ENCODE measurements at places on chromosomes 6 and 20.
A peak's percentile ranks its signal among the peaks of the same experiment; 100 is the strongest.

GRCh38 chr20:3797592-3798372 is 1.7 kb downstream of the CDC25B start:
- DNase-seq, result no peak

GRCh38 chr6:75906871-75907270 is 157.8 kb downstream of the MYO6 start:
- DNase-seq, result no peak

DNA sequence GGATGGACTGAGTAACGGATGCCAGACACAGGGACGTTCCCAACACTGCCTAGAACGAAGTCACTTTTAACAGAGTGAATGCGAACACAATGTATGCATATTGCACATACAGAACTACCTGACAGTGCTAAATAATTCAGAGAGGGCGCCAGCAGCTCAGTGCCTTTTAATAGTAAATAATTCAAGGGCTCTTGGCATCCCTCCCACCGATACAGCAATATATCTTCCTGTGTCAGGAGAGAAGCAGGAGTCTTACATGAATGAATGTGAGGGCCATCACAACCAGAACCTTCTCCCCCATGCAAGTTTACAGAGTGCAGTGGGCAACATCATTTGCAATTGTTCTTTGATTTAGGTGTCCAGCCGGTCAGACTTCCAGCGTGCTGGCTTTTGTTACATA is 88.4 kb upstream of the KCNG1 start:
- DNase-seq, result no peak

- DNase-seq, result no peak
These were observed 23.9 kb upstream of the ASF1A start for GRCh38 chr6:118869894-118870589.

- no peak for DNase-seq
These were observed 136.0 kb upstream of the TOP1 start for GRCh38 chr20:40892642-40893041.

GRCh38 chr6:27129095-27129815 is 118.2 kb upstream of the PRSS16 start:
- DNase-seq, result no peak

DNA sequence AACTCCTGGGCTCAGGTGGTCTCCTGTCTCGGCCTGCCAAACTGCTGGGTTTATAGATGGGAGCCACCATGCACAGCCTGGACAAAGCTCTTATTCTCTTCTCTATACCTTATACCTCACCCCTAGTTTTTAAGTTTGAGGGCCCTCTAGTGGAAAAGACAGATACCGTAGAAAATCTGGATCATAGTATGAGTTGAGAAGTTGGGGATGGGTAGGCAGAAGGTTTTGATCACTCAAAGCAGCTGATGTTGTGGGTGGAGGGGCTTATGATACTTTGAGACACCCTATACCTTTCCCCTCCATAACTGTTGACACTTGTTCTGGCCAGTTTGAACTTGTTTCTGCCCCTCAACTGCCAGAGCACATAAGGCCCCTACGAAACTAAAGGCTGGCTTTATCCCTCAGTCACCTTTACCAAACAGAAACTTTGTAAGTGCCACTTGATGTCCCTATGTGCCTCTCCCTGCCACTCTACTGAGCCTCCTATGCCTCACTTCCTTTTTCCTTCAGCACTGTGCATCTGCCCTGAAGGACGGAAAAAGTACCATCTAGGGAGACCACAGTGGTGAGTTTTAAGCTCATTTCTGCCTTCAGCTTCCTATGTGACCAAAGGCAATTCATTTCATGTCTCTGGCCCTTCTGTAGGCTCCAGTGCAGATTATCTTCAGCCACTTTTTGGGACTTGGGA is 28.6 kb downstream of the RALY start:
- DNase-seq, result no peak

- no peak for DNase-seq
These were observed 6.6 kb downstream of the TM9SF4 start for GRCh38 chr20:32116079-32116521.

GRCh38 chr20:58103961-58104360 is 124.5 kb downstream of the ANKRD60 start:
- no peak for DNase-seq

- DNase-seq, result no peak
These were observed 87.0 kb downstream of the FHL5 start for GRCh38 chr6:96649926-96650325.

GRCh38 chr6:143692696-143693095 is 14.9 kb downstream of the PHACTR2 start:
- no peak for DNase-seq

DNA sequence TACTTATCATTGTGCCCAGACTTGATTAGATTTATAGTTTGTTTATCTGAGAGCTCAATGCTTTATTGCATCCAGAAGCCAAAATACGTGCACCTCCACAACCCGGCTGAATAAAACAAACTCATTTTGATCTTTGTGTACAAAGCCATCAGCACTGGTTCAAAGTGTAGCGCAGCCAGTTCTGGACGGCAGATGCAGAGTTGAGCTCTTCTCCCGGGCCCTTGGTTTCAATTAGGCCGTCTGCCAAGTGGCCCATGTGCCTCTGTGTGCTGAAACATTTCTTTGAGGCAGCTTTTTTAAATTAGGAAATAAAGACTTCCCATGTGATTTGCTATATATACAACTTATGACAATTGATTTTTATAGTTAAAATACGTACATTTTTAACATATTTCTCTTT is 96.2 kb upstream of the RSPO3 start:
- no peak for DNase-seq

GRCh38 chr20:63102721-63103375 is 96.1 kb upstream of the BHLHE23 start:
- peak; percentile 50 for DNase-seq

DNA sequence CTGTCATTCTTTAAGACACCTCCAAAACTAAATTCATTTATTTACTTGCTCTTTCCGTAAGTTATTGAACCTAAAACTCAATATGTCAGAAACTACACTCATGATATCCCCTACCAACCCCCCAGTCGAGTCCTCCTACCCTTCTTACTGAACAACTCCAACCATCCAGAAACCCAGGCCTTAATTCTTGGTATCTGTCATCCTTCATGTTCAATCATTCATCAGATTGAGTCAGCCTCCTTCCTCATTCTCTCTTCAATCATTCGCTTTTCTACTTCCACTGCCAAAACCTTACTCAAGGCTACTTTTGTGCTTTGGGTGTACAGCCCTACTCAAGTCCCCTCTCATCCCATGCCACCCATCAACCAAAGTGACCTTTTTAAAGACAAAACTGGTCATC is 95.7 kb downstream of the SMLR1 start:
- no peak for DNase-seq

DNA sequence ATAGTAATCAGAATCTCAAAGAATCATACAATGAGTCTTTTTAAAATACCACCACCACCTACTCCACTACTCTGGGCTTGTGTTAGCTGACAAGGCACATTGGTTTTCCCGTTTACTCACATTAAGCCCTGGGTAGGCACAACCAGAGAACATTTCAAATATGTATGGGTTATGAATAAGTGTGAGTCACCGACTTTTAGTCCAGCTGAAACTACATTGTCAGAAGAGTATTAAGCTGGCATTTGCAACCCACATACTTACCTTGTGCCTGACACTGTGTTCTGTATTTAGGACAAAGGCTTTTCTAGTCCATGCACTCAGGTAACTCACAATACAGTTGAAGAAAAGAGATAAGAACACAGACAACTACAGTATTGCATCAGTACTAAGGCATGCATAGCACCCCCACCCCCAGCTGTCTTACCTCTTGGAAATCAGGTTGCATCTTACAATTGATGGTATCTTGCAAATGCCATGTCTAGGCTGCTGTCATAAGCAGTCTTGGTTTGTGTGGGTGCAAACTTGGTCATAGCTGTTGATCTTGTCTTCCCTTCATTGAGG is 40.3 kb upstream of the AHI1 start:
- DNase-seq, result no peak

- no peak for DNase-seq
These were observed 12.2 kb downstream of the TNFAIP3 start for GRCh38 chr6:137879299-137879698.

DNA sequence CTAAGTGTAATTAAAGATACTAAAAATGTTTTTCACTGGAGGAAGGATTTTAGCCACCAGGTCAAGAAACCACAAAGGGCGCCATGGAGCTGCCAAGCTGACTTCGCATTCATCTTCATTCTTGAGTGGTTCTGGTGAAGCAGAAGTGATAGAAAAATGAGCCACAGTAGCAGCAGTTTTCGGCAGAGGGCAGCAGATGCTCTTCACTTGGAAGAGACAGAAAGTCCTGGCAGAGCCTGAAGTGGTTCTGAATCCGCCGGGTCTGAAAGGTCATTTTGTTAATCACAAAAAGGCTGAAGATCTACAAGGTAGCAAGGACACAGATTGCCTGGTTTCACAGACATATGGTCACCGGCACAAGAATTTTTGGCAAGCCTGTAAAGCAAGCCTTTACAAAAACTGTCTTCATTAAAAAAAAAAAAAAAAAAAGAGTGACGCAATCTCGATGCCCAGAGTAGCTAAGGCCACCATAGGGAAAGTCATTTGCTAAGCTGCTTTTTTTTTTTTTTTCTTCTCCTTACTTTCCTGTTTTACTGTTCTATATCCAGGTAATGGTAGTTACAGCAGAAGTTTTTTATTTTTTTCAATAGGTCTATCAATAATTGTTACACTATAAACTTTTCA is 345.1 kb upstream of the AGPAT4 start:
- no peak for DNase-seq

GRCh38 chr20:9166153-9166780 is 97.4 kb downstream of the PLCB4 start:
- DNase-seq, result no peak

- DNase-seq, result no peak
These were observed 16.9 kb upstream of the SLC22A23 start for GRCh38 chr6:3473773-3474172.

DNA sequence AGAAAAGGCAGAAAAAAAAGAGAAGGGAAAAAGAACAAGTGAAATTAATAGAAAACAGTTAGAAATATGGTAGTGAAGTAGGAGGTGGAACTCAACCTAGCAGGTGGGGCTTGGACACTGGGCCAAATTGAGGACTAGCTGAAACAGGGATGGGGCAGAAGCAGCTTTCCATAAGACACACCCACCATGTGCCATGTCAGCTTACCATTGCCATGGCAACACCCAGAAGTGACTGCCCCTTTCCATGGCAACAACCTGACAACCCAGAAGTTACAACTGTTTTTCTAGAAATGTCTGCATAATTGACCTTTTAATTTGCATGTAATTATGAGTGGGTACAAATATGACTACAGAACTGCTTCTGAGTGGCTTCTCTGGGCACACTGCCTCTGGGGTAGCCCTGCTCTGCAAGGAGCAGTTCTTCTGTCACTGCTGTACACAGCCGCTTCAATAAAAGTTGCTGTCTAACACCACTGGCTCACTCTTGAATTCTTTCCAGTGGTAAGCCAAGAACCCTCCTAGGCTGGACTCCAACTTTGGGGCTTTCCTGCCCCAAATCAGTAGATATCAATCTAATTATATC is 35.9 kb upstream of the SLC24A3 start:
- DNase-seq, result no peak

GRCh38 chr6:109360791-109361190 is 21.5 kb downstream of the CD164 start:
- no peak for DNase-seq

DNA sequence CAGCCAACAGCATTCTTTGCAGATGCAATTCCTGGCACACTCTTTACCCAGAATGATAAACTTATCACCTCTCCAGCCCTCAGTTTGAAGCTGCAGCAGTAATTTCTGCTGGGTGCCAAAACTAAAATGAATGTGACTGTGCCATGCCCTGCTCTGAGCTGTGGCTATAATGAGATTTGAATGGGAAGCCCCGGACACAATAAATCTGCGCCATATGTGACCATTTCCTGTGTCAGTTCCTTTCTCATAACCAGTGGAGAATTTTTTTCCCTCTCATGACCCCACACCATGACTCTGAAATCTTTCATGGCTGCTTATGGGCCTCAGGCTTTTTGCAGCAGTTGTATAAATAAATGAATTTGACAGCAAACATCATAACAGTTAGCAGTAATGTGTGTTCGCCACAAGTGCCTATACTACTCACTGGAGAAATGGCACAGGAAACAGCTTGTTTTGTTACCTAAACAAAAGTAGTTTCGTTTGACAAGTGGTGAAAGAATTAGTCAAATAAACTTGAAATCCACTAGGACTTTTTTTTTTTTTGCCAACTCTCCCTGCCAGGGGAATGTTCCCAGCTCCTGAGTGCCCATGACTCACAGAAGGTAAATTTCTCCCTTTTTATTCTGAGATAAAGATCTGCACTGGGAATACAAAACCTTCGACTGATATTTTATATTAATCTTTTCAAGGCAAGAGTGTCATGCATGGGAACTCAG is 408.4 kb downstream of the PKHD1 start:
- no peak for DNase-seq

GRCh38 chr6:104240865-104241264 is 618.9 kb downstream of the HACE1 start:
- DNase-seq, result no peak

DNA sequence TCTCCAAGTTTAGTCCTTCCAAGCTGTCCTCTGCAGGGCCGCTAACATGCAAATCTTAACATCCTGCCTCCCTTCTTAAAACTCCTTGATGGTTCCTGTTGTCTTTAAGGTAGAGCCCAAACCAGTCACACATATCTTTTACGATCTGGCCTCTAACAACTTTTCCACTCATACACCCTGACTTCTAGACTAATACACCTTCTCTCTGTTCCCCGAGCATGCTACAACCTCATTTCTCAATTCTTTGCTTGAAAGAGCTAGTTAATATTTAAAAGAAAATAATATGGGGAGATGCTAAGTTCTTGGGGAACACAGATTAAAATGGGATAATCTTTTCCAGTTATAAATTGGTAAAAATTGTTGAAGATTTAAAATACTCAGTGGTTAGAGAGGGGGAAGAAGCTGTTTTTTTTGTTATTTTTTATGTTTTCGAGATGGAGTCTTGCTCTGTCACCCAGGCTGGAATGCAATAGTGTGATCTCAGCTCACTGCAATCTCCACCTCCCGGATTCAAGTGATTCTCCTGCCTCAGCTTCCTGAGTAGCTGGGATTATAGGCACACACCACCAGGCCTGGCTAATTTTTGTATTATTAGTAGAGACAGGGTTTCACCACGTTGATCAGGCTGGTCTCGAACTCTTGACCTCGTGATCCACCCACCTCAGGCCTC is 250.7 kb downstream of the MAFB start:
- DNase-seq, result no peak

GRCh38 chr6:93550551-93551276 is 131.4 kb upstream of the EPHA7 start:
- no peak for DNase-seq

DNA sequence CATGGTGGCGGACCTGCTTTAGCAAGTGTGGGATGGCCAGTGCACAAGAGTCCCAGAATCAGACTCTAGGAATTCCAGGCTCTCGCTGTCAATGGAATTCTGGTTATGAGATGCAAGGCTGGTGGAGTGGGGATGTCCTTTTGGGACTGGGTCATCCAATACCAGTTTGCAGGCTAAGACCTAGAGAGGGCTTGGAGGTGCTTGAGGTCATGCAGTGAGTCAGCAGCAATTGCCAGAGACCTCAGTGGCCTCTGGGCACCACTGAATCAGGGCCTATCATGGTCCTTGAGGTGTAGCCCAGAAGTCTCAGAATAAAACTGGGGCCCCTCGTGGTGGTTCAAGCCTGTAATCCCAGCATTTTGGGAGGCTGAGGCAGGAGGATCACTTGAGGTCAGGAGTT is 1.4 kb upstream of the SCRT2 start:
- DNase-seq, result no peak
